Hindlimb muscle (tissue), 1 donor: ENCODE measurements at places on chromosomes 16 and 17. TPM values are rescaled to one million over a fixed set of nuclear protein-coding genes. Genes with fewer than 3 reads are reported as not detected.

Gene KRT24
- not detected for polyA plus RNA-seq

Gene FGF11
- polyA plus RNA-seq: 2.6 TPM

Gene EVI2B
- polyA plus RNA-seq: 4.0 TPM

Gene LDHD
- 3.7 TPM for polyA plus RNA-seq

Gene SNF8
- 63.6 TPM for polyA plus RNA-seq

Gene RDM1
- 0.67 TPM for polyA plus RNA-seq
